ENCODE measurements at places on chromosomes 11 and 22.

DNA sequence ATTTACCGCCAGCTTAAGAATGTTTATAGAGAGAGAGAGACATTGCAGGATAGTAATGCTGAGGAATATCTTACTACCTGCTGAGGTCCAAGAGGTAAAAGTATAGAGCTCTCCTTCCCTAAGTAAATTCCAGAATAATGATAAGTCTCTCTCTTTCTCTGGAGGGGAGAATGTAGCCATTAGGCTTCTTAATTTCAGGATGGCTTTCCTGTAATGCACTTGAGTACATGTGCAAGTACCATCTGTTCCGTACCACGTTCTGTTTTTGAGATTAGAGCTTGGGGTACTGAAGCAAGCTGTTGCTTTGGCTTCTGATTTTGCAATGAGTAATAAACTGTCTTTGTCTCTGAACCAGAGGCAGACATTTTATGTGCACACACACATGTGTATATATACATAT lies 1314.0 kb downstream of the JRKL start:
- DNase-seq, result no peak

- no peak for DNase-seq
Measured at GRCh38 chr11:61893981-61894380, 2.6 kb upstream of the FADS3 start.

DNA sequence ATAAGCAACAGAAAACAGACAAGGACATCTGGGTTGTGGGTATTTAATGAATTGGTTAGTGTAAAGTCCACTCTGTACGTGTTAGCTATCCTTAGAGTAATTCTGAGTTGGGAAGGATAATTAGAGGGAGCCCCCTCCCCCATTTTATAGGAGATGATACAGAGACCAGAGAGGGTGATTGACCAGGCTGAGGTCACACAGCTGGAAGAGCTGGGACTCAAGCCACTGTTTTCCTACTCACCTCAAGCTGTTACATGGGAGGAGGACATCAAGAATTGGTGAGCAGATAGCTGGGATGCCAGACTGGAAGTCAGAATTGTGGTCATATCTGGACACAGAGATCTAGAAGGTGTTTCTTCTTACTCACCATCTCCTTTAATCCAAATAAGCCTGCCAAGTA lies 8.7 kb upstream of the NPTXR start:
- no peak for DNase-seq

GRCh38 chr11:23765682-23766252 lies 731.1 kb upstream of the LUZP2 start:
- no peak for DNase-seq

DNA sequence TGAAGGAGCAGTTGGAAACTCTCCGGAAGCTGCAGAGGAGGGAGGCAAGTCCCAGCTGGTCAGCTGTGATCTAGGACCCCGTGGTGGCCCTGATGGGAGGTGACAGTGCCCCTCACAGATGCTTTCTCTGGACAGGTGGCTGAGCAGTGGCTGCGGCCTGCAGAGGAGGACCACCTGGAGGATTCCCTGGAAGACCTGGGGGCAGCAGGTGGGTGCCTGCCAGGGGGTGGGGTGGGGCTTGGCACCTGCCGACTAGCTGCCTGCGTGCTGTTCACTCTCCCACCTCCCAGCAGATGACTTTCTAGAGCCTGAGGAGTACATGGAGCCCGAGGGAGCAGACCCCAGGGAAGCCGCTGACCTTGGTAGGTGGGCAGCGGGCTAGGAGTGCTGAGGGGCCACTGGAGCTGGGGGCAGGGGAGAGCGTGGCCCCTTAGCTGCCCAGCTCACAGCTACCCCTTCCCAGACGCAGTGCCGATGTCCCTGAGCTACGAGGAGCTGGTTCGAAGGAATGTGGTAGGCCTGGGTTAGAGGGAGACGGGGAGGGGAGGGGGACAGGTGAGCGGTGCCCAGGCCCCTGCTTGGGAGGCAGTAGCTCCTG lies 3.1 kb downstream of the SCO2 start:
- DNase-seq, result no peak

GRCh38 chr11:116990061-116990473 lies 108.2 kb downstream of the SIK3 start:
- DNase-seq, result no peak

GRCh38 chr22:44403166-44403565 lies 90.4 kb upstream of the SHISAL1 start:
- DNase-seq, result no peak

GRCh38 chr11:66741153-66741552 lies 12.1 kb upstream of the SPTBN2 start:
- no peak for DNase-seq

- no peak for DNase-seq
Measured at GRCh38 chr22:31019191-31019930, 50.3 kb downstream of the TUG1 start.

DNA sequence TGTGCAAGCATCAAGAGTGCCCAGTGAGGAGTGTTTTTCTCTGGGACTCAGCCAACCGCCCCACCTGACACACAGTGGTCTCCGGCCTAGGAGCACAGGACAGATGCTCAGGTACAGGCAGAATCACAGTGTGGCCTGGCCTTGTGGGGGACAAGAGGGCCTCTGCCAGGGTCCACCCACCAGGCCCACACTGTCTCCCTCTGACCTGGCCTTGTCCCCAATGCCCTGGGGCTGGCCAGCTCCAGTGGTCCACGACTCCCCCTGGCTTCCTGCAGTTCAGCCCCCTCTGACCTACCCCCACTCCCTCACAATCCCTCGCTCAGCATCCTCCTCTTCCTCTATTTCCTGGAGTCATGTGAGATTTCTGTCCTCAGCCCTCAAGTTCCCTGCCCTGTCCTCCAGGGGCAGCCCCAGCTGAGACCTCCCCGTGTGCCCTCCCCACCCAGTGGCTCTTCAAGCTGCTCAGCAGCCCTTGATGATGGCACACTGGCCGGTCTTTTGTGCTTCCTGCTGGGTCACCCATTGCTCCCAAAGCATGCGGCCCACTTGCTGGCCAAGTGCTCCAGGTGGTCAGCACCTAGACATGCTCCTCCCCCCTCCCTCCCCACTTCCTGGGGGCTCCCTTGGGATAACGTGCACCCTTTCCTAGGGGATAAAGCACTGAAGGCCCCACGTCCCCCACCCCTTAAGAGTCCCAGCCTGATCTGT lies 1.7 kb downstream of the TSSK2 start:
- no peak for DNase-seq

GRCh38 chr22:44971651-44972362 lies 38.0 kb downstream of the PHF21B start:
- DNase-seq, result no peak

GRCh38 chr11:35655856-35656255 lies 6.7 kb upstream of the TRIM44 start:
- no peak for DNase-seq

GRCh38 chr11:128948583-128948982 lies 5.9 kb upstream of the TP53AIP1 start:
- DNase-seq, result peak; percentile 56

- peak; percentile 87 for DNase-seq
Measured at GRCh38 chr11:129853518-129854231, 38.0 kb downstream of the TMEM45B start.

DNA sequence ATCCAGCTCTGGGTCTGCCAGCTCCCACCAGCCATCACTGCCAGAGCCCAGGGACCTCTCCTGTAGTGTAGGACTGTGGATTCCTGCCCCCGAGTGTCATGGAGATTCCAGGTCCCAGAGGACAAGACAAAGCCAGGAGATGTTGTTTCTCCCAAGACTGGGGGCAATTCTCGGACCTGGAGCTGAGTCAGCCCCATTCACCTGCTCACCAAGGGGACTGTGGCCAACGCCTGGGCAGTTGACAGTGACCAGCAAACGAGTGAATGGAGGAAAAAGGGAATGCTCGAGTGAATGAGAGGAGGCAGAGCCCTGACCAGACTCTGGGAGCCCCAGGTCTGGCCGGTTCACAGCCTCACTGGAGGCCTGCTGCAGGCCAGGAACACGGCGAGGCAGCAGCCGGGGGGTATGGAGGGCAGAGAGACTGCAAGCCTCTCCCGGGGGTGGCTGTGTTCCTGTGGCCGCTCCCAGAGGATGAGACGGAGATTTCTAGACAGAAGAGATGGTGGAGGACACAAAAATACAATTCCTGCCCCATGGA lies 61.3 kb upstream of the PRR5 start:
- DNase-seq, result no peak

DNA sequence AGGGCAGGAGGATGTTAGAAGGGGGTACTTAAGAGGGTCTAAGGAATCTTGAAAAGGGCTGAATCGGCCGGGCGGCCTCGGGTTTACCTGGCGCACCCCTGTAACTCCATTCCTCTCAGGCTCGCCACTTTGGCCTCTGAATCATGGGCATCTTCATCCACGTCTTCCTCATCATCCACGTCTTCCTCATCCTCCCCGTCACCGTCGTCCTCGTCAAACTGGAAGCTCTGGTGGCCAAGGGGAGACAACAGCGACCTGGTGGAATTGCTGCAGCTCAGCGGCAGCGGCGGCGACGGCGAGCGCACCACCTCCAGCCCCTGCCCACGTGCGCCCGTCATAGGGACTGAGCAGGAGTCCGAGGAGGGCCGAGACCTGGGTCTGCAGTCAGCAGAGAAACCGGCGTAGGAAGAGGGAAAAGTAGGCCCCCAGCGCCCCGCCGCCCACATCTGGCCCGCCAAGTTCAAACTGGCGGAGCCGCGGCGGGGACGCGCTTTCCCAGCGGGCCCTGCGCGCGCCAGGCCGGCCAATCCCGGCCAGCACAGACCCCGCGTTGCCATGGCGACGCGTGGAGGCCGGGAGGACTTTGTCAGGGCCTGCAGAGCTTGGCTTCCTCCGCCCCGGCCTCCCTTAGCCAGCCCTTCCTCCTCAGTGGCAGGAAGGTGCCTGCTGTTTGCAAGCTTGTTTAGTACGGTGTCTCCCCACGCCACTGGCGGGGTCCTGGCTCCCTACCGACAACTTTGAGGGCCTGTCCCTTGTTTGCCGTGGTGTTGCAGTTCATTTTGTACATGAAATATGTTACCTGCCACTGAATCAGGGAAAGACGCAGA lies at the start of gene CCDC34:
Gene CCDC34, minus strand, starts transcription at position 467 of the 827 bp plus-strand sequence. Its CDS starts 21 bp downstream, at position 446.
- peak; percentile 96 for DNase-seq

DNA sequence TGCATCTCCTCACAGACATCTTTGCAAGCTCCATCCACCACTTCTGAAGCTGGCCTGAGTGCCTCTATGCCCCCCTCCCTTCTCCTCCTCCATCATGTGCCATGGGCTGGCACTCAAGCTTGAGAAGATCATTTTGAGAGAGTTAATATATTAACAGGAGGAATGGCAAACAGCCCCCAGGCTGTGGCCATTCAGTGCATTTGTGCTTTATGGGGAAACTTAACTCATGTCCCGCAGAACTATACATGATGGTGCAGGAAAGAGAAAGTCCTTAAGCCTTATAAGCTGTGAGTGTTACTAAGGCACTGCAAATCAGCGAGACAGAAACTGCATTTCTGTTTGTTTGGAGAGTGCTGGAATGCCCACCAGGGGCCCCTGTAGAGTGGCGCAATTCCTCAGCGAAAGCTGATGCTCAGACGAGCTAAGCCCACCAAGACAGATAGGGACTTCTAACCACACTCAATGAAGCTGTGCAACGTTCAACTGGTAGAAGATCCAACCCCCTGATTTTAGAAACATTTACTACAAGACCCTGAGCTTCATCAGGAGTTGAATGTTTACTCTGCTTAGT lies 26.8 kb upstream of the PHLDA2 start:
- DNase-seq, result no peak

DNA sequence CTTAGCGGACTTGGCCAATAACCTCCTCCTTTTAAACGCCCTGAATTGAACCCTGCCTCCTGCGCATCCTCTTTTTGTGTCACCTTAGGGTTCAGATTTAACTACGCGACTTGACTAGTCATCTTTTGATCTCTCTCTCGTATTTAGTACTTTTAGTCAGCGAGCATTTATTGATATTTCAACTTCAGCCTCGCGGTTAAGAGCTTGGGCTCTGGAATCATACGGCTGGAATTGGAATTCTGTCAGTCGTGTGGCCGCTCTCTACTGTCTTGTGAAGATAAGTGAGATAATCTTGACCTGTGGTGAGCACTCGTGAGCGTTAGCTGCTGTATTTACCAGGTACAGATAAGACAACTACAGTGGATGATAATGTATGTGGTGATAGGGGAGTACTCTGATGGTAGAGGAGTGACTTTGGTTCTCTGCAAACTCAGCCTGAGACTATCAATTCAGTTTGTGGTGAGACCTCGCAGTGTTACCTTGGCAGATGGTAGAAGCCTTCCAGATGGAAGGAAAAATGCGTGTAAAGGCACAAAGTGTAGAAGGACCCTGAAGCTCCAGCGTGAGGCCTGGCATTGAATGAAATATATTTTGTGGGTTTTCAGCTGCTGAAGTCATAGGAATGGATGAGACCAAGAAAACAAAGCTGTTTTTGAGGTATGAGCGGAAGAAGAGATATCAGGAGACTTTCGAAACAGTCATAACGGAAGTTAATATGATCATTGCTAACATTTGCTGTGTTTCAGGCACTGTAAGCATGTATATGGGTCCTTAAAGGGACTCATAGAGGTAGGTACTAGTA lies 682 bp downstream of the ATM start:
- peak; percentile 39 for DNase-seq

- no peak for DNase-seq
Measured at GRCh38 chr11:64369440-64370421, 10.8 kb downstream of the RPS6KA4 start.

- no peak for DNase-seq
Measured at GRCh38 chr22:50694099-50694605, 21.5 kb downstream of the SHANK3 start.

- DNase-seq, result no peak
Measured at GRCh38 chr11:15716550-15716949, 601.8 kb downstream of the INSC start.

GRCh38 chr11:86680716-86681482 lies 8.5 kb upstream of the ME3 start:
- DNase-seq, result no peak

DNA sequence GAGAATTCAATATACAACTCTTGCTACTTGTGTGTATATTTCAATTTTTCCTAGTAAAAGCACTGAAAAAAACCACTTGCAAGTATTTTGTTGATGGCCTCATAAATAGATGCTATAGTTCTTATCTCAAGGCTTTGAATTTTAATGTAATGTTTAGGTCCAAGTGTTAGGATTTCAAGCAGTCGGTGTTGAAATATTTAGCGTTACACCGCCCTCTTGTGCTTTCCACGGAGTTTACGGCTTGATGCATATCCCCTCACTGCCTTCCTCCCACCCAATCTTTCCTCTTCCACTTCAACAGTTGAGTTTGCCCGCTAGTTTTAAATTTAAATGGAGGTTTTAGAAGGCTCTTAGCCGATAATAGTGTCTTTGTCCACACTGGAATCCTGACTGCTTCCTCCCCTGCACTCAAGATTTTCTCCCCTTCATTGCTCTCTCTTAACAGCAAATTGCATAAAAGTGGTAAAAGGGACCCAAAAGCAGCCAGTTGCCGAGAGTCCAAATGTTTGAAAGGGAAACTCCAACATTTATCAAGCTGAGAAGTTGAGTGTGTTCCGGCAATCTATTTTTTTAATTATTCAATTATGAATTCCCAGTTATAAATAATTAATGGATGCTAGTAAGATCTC lies 25.9 kb upstream of the HTATIP2 start:
- DNase-seq, result peak; percentile 66

Measured in NCI-H146 (cell line).